ENCODE measurements at places on chromosomes 1 and 21.

DNA sequence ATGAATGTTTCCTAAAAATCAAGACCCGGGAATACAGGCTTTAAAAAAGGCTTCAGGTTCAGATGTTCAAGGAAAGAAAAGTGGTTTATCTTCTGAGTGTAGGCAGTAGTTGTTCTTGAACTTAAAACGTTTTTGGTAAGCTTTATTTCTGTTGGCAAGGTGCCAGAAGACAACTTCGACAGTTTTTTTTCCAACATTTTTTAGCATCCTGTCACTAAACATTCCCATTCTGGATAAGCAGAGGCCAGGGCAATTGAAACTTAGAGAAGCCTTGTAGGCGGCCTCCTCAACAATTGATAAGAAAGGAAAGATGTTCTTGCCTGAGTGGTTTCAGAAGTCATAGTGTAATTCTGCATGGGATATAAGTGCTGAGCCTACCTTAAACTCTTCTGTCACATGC lies 66.7 kb downstream of the PATJ start:
- DNase-seq: no peak

- no peak for DNase-seq
These were observed 108.7 kb upstream of the IGSF21 start for GRCh38 chr1:17998889-17999288.

- DNase-seq: no peak
These were observed 19.6 kb upstream of the SLC26A9 start for GRCh38 chr1:205962821-205963221.

GRCh38 chr1:21511579-21512522 lies 2.6 kb downstream of the ALPL start:
- DNase-seq: no peak

GRCh38 chr1:95217371-95217770 lies 16.6 kb upstream of the RWDD3 start:
- DNase-seq: no peak

- DNase-seq: no peak
These were observed 10.5 kb downstream of the PADI3 start for GRCh38 chr1:17259233-17259873.

DNA sequence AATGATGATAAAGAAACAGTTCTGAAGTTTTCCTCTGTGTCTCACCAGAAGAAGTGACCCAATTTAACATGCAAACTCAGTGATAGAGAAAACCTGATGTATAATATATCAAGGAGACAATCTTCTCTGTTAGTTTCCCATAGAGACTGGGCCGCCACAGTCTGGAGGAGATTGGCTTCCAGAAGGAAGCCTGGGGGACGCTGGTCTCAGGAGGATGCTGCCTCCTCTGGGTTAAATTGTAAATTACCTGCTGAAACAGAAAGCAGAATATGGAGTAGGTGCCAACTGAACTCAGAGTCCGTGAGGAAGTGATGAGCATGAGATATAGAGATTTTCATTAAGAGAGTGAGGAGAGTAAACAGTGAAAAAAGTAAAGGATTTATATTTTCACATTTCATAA lies 15.8 kb downstream of the OR14I1 start:
- DNase-seq: no peak

- DNase-seq: no peak
These were observed 140.9 kb upstream of the HOOK1 start for GRCh38 chr1:59673573-59674450.

GRCh38 chr1:202084791-202085681 lies 37.7 kb upstream of the GPR37L1 start:
- no peak for DNase-seq

- DNase-seq: no peak
These were observed 96.2 kb downstream of the BEND5 start for GRCh38 chr1:48680411-48681035.
